ENCODE measurements at places on chromosomes 4 and X.

DNA sequence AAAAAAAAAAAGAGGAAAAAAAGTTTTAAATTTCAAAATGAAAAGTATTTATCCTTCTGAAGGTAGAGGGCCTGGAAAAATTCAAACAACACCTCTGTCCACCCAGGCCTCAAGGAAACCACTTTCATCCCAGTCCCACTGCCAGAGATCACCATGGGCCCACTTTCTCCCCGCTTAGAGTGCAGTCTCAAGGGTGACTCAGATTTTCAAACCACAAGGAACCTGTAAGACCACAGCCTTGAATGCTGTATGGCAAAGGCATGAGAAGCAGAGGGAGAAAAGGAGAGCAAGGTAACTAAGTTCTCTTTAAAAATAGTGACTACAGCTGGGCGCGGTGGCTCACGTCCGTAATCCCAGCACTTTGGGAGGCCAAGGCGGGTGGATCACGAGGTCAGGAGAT is 87.9 kb upstream of the PACRGL start:
- DNase-seq = peak; percentile 68

GRCh38 chrX:48590203-48591103 is 6.8 kb upstream of the WDR13 start:
- DNase-seq = no peak

GRCh38 chrX:110743679-110744340 is 51.8 kb downstream of the CHRDL1 start:
- peak; percentile 33 for DNase-seq

GRCh38 chr4:51960486-51960885 is 59.7 kb downstream of the LRRC66 start:
- no peak for DNase-seq
